ENCODE measurements at places on chromosomes 7 and 10. TPM values are rescaled to one million over a fixed set of nuclear protein-coding genes. Genes with fewer than 3 reads are reported as not detected.

CYP2C18 gene
- not detected for total RNA-seq

DNA sequence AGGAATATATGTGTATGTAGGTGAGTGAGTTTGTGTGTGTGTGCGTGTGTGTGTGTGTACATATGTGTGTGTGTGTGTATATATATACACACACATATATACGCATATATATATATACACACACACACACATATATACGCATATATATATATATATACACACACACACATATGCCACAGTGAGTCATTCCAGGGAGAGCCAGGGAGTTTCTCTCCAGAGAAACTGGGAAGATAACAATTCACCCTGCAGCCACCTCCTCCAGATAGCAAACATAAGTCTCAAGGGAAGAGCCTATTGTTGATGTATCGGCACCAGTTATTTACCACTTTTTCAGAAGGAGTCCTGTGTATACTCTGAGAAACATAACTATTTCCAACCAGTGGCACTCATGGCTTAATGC, 102.3 kb upstream of the STK17A start:
- peaks cover 18% of the 10 kb centered on the region for H3K27me3 ChIP-seq
- no peak overlapping the region for H3K27ac ChIP-seq
- H3K36me3 ChIP-seq = no peaks in the 10 kb centered on the region
- no peaks in the 10 kb centered on the region for H3K4me1 ChIP-seq
- DNase-seq = no peak

GRCh38 chr10:73413108-73413527, 740 bp downstream of the ANXA7 start:
- peak overlapping the region; percentile 80 for H3K4me3 ChIP-seq
- H3K27me3 ChIP-seq = peaks cover 3% of the 10 kb centered on the region
- H3K4me1 ChIP-seq = peaks cover 50% of the 10 kb centered on the region
- H3K27ac ChIP-seq = peak overlapping the region; percentile 81
- peaks cover 19% of the 10 kb centered on the region for H3K36me3 ChIP-seq

DNA sequence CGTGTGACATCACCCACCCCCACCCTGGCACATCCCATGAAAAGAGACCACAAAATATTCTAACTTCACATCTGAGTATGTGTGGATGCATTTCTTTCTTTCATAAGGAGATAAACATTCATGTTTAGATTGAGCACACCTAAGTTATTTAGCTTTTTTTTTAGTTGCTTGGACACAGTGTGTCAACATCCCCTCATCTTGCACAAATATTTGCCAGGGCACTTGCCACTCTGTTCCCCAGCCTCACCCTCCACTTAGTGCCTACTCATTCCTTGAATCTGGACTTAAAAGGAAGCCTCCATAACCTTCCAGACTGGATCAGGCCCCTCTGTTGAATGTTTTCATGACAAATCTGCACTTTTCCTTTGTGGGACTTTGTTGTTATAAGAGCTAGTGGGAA, 338.9 kb upstream of the IGFBP3 start:
- no peaks in the 10 kb centered on the region for H3K4me1 ChIP-seq
- H3K27me3 ChIP-seq = no peaks in the 10 kb centered on the region
- H3K27ac ChIP-seq = no peak overlapping the region
- no peak for DNase-seq
- no peaks in the 10 kb centered on the region for H3K36me3 ChIP-seq
- H3K4me3 ChIP-seq = no peak overlapping the region

- DNase-seq = no peak
- H3K27ac ChIP-seq = no peak overlapping the region
- H3K4me3 ChIP-seq = no peak overlapping the region
- no peaks in the 10 kb centered on the region for H3K4me1 ChIP-seq
- H3K27me3 ChIP-seq = peaks cover 7% of the 10 kb centered on the region
Measured at GRCh38 chr10:85959239-85959638, 407.4 kb downstream of the GRID1 start.

GRCh38 chr7:154869436-154869835, 133.5 kb downstream of the PAXIP1 start:
- DNase-seq = no peak
- peaks cover 22% of the 10 kb centered on the region for H3K27me3 ChIP-seq
- no peak overlapping the region for H3K27ac ChIP-seq
- no peaks in the 10 kb centered on the region for H3K4me1 ChIP-seq

DNA sequence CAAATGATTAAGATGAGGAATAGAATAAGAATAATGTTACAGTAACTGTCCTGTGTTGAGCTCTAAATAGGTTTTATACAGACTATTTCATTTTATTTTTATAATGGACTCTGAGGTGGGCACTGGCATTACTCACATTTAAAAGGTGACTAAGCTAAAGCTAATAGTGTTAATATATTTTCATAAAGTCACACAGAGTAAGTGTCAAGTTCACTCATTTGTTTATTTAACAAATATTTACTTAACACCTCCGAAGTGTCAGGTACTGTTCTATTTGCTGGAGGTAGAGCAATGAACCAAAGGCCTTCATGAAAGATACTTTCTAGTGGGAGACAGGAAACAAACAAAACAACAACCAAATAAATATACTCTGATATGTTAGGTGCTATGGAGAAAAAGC, 44.0 kb downstream of the ASB4 start:
- H3K36me3 ChIP-seq = no peaks in the 10 kb centered on the region
- H3K27ac ChIP-seq = no peak overlapping the region
- no peaks in the 10 kb centered on the region for H3K4me1 ChIP-seq
- DNase-seq = no peak
- peaks cover 10% of the 10 kb centered on the region for H3K27me3 ChIP-seq
- no peak overlapping the region for H3K4me3 ChIP-seq

- no peaks in the 10 kb centered on the region for H3K27me3 ChIP-seq
- no peaks in the 10 kb centered on the region for H3K4me1 ChIP-seq
- H3K4me3 ChIP-seq = no peak overlapping the region
- DNase-seq = no peak
- H3K36me3 ChIP-seq = no peaks in the 10 kb centered on the region
Measured at GRCh38 chr10:107433605-107434004, 269.1 kb upstream of the SORCS1 start.

DNA sequence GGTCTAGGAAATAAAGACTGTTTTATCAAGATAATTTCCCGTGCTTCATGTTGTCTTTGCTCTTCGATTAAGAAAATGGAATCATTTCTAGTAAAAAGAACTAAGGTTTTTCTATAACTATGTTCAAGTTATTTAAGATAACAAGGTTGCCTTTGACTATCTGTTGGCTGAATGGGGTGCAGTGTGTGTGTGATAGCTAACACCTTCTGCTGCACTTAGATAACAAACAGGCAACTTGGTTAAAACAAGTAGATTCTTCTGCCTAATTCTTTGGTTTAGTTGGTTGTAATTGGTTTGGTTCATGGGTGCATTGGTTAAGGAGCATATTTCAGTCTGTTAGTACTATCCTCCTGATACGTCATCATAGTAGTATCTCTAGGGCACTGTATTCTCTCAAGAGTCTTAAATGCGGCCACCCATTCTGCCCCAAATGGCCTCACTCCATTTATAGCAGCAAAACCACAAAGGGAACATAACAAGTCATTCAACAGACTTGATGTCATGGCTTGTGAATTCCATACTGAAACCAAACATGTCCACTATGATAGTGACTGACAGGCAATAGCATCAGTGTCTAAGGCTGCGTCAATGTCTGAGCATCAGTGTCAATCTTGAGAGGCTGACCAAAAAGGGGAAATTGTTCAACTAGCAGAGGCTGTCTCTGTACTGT, 55.7 kb downstream of the CCDC3 start:
- no peaks in the 10 kb centered on the region for H3K27me3 ChIP-seq
- no peak overlapping the region for H3K27ac ChIP-seq
- no peaks in the 10 kb centered on the region for H3K4me1 ChIP-seq
- peak; percentile 12 for DNase-seq

DNA sequence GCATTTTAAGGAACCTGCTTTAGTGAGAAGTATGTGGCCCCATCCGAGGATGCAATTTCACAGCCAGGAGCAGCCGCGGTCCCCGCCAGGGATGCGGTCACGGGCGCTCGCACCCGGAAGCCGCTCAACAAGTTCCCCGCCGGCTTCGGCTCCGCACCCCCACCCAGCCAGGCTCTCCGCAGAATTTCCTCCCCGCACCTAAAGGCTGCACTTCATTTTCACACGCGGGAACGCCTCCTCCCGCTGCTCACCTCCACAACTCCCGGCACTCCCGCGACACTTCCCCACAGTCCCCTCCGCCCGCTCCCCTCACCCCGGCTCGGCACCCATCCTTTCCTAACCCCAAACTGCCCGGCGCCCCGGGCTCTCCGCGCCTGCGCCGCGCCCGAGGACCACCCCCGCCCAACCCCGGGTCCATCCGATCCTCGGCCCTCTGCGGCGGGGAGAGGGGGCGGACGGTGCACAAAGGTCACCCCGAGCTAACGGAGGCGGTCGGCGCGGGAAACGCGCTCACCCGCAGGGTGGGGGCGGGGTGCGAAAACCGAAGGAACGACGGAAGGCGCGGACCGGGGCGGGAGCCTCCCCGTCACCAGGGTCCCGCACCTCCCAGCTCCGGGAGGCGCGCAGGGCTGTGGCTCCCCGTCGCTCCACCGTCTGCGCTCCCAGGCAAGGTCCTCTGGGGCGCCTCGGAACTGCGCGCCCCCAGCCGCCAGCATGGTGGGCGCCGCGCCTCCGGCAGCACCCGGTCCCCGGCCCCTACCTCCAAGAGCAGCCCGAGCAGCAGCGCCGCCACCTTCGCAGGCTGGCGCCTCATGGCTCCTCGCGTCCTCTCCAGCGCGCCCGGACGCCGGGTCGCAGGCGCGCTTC, 558 bp downstream of the VOPP1 start:
- peaks cover 75% of the 10 kb centered on the region for H3K4me1 ChIP-seq
- peak; percentile 71 for DNase-seq
- H3K36me3 ChIP-seq = peaks cover 13% of the 10 kb centered on the region
- H3K27me3 ChIP-seq = peaks cover 2% of the 10 kb centered on the region

SUN3 gene
- not detected for total RNA-seq

COMMD3 gene
- total RNA-seq = 59.7 TPM

DNA sequence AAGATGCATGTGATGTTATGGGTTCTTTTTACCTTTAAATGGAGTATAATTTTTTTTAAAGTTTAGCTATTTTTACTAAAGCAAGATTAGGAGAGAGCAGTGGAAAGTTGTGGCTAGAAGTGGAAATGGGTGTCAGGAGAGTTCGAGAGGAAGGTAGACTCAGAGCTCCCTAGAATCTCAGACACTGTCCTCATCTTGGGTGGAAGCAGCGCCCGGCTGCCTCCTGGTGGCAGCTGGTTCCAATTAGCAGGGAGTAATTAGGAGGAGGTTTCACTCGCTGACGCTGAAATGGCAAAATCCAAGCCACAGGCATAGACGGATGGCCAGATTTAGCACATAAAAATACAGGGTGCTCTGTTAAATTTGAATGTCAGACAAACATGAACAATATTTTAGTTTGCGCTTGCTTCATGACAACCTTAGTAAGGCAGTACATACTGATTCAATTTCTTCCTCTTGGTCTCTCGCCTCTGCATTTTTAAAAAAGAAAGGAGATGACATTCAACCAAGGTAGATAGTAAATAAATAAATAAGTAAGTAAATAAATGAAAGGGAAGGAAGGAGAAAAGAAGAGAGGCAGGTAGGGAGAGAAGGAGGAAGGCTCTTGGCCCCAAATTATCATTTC, 58.5 kb downstream of the LGI1 start:
- H3K4me1 ChIP-seq = no peaks in the 10 kb centered on the region
- peaks cover 33% of the 10 kb centered on the region for H3K27me3 ChIP-seq
- no peak overlapping the region for H3K27ac ChIP-seq

GRCh38 chr7:43205171-43205795, 92.8 kb downstream of the HECW1 start:
- no peak overlapping the region for H3K27ac ChIP-seq
- DNase-seq = no peak
- H3K36me3 ChIP-seq = no peaks in the 10 kb centered on the region
- H3K27me3 ChIP-seq = peaks cover 3% of the 10 kb centered on the region

SH2B2 gene
- 0.16 TPM for total RNA-seq

DNA sequence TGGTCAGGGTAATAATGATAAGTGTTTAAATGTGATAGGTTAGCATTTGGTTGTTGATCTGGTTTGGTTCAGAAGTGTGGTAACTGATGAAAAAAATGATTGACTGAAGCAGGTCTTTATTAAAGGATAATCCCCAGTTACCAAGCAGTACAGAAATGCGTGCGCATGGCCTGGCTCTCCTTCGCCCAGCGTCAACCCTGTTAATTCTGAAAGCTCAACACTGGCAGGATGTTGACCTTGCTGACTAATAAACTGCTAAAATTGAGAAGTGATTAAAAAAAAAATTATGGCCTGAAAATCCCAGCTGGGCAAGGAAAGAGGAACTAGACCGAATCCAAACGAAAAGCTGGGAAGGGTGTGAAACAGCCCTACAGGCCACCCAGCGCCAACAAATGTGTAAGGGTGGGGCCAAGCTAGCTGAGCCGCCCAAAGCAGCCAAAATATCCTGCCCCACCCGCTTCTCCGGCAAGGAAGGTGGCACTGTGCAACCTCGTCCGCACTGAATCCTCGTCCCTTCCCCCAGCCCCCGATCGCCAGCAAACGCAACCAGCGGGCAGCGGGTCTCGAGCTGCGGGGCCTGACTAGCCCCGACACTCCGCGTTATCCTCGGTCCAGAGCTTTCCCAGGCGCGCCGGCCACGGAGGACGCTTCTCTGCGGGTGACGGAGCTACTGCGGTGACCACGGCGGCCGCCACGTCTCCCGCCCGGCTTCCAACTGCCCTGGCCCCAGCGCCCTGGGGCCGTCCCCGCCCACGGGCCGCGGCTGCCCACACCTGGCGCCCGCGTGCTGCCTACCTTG, 561 bp downstream of the SHTN1 start:
- peak overlapping the region; percentile 52 for H3K4me3 ChIP-seq
- no peak for DNase-seq
- H3K27me3 ChIP-seq = peaks cover 26% of the 10 kb centered on the region

DNA sequence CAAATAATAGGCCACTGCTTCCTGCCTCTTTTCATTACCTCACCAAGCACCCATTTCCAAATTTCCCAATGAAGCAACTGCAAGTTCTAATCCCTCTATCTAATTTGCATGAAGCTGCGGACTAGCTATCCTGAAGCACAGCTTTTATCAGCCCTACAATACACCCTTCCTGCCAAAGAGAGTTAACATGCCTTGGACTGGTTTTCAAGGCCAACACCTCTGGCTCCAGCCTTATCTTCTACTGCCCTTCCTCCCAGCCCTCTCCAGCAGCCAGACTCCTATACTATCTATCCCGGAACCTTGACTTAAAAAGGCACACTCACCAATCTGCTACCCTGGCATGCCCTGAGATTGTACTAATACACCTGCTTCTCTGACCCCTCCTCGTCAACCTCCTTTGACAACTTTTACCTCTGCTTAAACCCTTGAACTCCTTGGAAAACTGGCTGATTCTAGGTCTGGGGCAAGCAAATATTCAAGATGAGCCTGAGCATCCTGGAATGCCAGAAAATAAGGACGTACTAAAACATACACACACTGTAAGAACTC, 73.4 kb downstream of the SGMS1 start:
- peaks cover 10% of the 10 kb centered on the region for H3K36me3 ChIP-seq
- H3K27me3 ChIP-seq = no peaks in the 10 kb centered on the region
- no peak for DNase-seq
- H3K4me1 ChIP-seq = peaks cover 13% of the 10 kb centered on the region
- H3K27ac ChIP-seq = no peak overlapping the region

DNA sequence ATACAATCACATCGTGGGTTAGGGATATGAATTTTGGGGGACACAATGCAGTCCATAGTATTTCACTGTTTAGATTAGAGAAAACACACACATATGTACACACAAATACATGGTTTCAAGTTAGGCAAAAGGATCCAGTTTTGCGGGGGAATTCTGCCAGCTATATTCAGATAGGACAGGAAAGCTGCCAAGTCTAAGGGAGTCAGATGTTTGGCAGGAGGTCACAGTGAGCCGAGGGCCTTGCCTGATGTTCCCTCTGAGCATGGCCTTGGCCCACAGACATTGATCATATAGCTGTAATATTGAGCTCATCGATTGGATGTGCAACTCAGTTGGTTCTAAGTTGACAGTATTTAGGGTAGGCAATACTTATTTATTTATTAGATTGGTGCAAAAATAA, 122.8 kb downstream of the ADRA2A start:
- H3K27ac ChIP-seq = no peak overlapping the region
- H3K4me3 ChIP-seq = no peak overlapping the region
- no peaks in the 10 kb centered on the region for H3K4me1 ChIP-seq
- peaks cover 4% of the 10 kb centered on the region for H3K27me3 ChIP-seq
- DNase-seq = no peak
